ENCODE measurements at places on chromosomes 2 and 18.

DNA sequence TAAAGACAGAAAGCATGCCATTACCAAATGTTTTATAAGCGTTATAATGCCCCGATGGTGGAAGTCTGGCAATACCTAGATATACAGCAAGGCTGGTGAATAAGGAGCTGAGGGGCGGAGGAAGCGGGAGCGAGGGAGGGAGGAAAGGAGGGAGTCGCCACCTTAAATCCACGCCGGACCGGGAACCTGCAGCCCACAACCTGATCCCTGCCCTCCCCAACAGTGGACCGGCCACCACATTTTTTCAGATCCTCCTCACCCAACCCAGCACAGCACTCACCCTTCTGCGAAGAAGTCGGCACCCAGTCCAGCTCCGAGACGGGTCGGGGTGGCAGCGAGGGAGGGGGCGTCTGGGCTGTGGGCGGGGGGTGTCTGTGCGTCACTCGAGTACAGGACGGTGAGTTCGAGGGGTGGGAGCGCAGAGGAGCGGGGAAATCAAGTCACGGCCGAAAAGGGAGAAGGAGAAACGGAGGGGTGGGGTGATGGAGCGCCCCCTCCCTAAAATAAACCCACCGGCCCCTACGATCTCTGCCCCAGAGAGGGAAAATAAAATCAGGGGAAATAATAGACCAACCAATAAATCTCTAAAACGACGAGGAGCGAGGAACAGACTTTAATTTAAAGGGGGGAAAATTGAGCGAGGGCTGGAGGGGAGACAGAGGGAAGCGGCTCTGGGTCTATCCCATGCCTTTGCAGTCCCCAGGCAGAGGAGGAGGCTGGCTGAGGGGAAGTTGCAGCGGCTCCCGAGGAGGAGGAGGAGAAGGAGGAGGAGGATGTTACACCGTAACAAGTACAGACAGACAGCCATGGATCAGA lies 96.5 kb upstream of the SERTAD2 start:
- DNase-seq, result no peak

GRCh38 chr2:114714313-114714712 lies 271.9 kb downstream of the DPP10 start:
- no peak for DNase-seq

DNA sequence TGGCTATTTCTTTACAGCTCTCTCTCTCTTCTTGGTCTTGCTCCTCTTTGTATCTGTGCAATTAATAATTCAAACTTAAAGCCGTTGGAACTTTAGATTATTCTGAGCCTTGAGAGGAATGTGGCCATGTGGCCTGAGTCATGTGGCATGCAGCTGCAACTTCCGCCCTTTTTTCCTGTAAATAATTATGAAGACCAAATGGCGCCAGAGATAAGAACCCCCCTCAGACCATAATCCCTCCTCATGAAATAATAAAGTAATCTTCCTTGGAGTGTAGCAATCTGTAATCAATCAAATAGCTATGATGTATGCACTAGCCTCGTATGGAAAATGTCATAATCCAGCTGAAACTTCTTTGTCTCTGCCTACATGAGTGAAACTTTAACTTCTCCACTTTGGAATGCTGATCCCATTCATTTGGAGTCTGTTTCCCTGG lies 13.5 kb upstream of the TWSG1 start:
- DNase-seq, result no peak

- no peak for DNase-seq
Measured at GRCh38 chr2:71082402-71083252, 14.2 kb downstream of the NAGK start.

DNA sequence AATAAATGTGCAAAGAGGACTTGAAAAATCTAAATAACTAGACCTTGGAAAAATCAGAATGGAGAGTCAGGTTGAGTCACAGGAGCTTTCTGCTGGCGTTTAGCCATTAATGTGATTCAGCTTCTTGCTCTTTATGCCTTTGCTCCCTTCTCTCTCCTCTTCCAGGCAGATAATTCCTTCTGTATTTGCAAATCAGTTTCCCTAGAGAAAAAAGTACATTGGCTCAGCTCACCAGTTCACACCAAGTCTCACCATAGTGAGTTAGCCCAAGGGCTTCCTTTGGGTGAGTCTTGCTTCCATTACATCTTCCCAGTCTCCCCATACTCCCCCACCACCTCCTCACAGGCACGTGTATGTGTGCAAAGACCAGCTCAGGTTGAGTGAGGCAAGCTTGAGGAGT lies 73.6 kb downstream of the CYBRD1 start:
- no peak for DNase-seq

- no peak for DNase-seq
Measured at GRCh38 chr2:29723255-29724001, 198.0 kb downstream of the ALK start.

DNA sequence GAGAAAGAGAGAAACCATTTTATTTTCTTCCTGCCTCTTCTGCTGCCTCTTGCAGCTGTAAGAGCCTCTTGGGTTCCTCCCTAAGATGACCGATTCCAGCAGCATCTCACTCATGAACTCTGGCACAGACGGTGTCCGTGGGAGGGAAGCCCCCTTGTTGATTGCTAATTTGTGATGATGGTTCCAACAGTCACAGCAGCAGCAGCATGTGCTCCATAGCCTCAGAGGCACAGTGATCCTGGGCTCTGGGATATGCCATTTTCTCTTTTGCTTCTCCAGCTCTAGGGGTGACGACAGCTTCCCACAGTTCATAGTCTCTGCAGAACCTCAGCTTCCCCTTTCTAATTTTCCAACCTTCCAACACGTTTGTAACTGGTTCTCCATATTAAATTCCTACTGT lies 324.2 kb upstream of the HS6ST1 start:
- DNase-seq, result no peak

DNA sequence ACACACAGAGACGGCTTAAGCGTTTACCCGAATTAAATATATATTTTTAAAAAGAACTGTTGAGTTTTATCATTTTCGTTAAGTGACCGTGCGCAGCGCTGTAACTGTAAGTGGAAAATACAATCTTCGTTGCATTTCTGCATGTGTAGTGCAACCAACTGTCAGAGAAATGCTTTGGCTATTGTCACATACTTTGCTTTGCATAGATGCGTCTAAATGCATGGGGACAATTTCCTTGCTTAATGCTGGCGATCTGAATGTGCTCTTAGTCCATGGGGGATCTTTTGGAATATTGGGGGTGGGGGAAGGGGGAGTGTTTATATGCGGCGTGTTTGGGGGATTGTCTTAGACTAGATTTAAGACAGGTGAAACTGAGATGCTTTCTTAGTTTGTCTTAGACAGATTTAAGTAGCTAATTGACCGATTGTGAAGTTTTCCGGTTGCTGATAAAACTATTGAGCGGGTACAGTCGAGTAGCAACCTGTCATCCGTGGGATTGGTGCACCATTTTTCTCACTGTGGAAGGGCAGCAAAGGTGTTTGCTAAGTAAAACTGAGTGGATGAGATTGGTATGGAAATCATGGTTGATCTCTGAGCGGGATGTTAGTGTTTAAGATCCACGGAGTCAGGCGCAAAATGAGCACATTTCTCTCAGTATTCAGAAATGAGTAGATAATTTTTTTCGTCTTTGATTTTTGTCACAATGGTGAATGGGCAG lies 476 bp downstream of the VSNL1 start:
- no peak for DNase-seq

DNA sequence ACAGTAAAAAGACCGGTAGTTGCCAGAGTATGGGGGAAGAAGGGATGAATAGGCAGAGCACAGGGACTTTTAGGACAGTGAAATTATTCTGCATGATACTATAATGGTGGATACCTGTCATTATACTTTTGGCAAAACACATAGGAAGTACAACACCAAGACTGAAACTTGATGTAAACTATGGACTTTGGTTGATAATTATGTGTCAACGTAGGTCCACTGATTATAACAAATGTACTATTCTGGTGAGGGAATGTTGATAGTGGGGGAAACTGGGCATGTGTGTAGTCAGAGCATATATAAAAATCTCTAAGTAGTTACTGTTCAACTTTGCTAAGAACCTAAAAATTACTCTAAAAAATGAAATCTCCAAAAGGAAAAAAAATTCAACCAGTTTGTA lies 629.7 kb downstream of the CCDC85A start:
- DNase-seq, result no peak

DNA sequence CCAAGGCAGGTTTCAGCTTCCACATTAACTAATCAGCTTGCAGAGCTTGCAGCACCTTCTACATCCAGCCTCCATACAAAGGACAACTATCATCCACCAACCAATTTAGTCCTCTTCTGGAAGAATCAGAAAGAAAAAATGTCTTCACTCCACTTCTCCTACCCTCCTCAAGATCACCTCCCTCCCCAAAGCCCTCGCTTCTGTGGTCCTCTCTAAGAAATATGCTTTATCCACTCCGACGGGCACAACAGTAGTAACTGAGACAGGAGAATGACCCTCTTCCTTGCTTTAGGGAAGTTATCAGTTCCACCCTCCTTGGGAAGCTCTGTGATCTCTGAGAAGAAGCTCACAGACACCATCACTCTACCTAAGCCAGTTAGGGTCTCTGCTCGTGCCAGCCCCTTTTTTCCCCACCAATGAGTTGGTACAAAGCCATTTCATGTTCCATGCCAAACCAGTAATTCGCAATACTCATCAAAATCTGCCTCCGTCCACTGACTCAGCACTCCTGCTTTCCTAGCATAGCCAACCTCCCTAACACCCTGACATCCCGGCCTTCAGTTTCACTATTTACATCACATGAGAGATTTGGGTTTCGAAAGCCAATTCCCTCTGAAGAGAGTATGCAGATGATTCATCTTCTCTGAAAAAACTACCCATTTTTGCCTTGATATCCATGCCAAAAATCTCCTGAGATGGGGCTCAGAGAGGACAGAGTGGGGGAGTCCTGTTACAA lies 114.1 kb upstream of the PKDCC start:
- no peak for DNase-seq

DNA sequence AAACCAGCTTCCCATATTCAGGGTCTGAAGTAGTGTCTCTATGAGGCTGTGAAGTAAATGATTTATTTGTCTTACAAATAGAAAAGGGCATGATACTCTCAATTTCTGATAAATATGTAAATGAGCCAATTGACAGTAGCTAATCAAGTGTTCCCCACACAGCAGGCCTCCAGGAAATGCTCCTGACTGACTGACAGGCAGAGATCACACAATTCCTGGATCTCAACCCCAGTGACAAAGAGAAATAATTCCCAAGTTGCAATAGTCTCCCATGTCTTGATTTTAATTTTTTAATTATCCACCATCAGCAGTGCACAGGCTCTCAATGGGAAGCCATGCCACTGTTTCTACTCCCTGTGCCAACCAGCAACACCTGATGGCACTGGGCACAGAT lies 390.4 kb downstream of the SOX11 start:
- no peak for DNase-seq

GRCh38 chr2:232339121-232340081 lies 39.1 kb upstream of the ALPP start:
- no peak for DNase-seq

DNA sequence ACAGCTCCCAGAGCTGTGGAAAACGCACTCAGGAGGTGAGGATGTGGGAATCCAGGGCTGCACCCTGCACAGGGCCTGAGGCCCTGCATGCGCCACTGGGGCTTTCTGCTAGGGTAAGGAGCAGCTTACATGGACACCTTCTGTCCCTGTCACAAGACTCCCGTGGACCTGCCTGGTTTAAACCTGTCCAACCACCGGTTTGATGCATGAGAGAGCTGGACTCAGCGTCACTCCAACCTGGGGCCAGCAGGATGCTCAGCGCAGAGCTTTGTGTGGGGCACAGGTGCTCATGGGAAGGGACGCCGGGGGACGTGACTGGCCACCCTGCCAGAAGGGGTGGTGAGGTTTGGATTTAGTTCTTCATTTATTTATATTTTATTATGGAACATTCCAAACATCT lies 24.2 kb downstream of the SNORC start:
- no peak for DNase-seq

All from activated CD8-positive, alpha-beta memory T cell treated with anti-CD3 and anti-CD28 coated beads for 1 hour (primary cell).